Kasumi-1 (cell line): ENCODE measurements at places on chromosomes 5 and 9.

GRCh38 chr9:77802515-77803293, 154.6 kb upstream of the GNA14 start:
- no peak for DNase-seq

- peak; percentile 91 for DNase-seq
Observed at GRCh38 chr5:180803181-180804128, 849 bp upstream of the MGAT1 start.

- no peak for DNase-seq
Observed at GRCh38 chr5:81288021-81288433, 13.4 kb upstream of the ZCCHC9 start.

GRCh38 chr5:147746986-147747385, 35.5 kb downstream of the JAKMIP2 start:
- no peak for DNase-seq

DNA sequence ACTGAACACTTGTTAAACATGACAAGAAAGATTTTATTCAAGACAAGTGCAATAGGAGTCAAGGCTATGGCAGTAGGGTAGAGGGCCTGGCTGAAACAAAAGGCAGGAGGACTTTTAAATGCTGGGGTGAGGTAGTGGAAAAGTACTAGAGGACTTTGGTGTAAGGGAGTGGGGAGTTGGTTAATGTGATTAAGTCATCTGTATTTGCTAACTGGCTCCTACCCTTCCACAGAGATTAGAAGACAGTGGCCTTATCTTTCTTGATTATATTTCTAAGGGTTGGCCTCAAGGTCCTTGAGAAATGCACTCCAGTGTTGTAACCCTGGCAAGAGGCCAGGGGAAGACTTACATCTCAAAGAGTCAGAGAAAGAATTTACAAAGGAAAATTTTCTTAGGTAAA, 160.2 kb upstream of the FTMT start:
- no peak for DNase-seq

DNA sequence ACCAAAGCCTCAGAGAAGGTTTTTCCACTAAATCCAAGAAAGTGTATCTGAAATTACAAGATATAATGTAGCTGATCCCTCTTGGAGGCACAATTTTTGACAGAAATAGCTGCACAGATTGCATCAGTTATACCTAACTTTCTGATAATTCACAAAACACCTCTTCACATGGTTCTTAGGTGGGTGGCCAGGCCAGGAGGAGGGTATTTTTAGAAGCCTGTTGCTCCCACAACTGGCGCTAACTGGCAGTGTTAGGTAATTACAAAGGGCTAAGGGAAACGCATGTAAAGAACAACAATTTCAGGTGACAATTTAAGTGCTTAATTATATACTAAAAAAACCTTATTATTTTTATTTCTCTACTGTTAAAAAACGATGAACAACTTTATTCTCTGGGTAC, 247.9 kb downstream of the BNC2 start:
- DNase-seq = no peak

GRCh38 chr9:116434314-116434713, 252.8 kb upstream of the TRIM32 start:
- no peak for DNase-seq

DNA sequence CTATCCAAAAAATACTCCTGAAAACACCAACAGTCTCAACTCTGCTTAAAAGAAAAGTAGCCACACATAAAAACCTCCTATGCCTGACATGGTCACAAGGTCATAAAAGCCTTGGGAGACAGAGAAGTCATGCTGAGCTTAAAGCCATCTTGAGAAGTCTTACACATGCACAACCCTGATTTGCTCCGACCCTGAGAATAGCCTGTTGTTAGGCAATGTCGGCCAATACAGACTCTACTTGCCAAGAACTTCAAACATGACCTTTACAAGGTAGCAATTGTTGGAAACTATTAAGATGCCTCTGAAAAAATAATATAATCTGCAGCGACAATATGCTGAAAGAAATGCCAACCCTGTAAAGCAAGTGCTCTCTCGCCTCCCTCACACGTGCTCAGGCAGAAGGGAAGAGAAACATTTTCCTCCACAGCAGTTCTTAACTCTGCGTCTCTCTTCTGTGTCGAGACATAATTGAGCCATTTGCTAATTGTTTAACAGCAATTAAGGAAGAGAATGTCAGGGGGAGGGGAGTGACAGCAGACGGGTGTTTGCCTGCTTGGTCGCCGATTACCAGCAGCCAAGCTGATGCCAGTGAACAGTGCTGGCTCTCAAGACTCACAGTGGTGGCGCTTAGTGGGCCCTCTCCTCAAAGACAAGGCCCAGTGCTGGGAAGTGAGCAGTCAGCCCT, 393.6 kb downstream of the SPOCK1 start:
- no peak for DNase-seq

DNA sequence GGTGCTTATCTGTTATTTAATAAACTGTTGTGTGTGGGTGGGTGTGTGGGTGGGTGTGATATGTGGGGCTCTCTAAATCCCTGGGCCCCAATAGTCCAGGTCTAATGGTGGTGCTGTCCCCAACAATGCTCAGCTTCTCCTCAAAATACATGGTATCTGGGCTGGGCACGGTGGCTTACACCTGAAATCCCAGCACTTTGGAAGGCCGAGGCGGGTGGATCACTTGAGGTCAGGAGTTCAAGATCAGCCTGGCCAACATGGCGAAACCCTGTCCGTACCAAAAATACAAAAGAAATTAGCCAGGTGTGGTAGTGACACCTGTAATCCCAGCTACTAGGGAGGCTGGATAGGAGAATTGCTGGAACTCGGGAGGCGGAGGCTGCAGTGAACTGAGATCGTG, 4.5 kb upstream of the ORM1 start:
- no peak for DNase-seq

- DNase-seq = peak; percentile 38
Observed at GRCh38 chr5:180790020-180790419, 12.6 kb downstream of the MGAT1 start.

- peak; percentile 49 for DNase-seq
Observed at GRCh38 chr5:102545175-102545574, 46.4 kb upstream of the SLCO6A1 start.

DNA sequence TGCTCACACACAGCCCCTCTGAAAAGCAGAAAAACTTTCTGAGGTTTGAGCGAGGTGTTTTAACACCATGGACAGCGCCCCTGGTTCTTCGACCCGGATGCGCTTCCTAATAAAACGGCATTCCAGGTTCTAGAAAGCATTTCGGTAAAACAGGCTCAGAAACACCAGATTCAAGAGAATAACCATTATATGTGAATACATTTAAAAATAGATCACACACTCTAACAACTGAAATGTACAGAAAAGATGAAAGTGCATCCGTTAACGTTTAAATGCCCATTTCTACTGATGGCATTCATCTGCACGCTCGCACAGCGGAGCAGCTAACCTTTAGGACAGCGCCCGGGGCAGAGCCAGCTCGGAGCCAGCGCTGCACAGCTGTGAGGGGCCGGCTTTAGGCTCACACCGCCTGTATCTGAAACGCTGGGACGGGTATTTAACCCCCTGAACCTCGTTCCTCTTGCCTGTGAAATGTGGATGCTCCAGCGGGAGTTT, 26.3 kb upstream of the TENT4A start:
- peak; percentile 34 for DNase-seq

GRCh38 chr5:445591-445990, 2.6 kb downstream of the EXOC3 start:
- DNase-seq = no peak

GRCh38 chr5:172414531-172415361, 39.6 kb downstream of the SH3PXD2B start:
- DNase-seq = no peak

- no peak for DNase-seq
Observed at GRCh38 chr5:177432143-177432838, 5.8 kb downstream of the GRK6 start.

- DNase-seq = no peak
Observed at GRCh38 chr9:20569525-20569924, 52.8 kb downstream of the MLLT3 start.

- no peak for DNase-seq
Observed at GRCh38 chr9:8389531-8389930, 590.0 kb upstream of the DMAC1 start.

DNA sequence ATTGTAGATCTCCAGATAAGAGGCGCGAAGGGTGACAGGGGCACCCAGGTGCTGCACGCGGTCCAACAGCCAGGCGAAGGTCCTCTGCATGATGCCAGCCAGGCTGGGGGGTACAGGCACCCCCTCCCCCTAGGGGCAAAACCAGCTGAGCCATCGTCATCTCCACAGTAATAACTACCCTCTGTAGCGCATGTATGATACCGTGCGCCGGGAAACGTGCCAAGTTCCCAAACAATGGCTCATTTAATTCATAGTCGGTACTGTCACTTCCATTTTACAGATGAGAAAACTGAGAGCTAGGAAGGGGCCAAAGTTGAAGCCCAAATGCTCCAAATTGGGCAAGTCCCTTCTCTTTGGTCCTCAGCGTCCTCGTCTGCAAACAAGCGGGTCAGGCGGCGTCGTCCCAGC, 1.5 kb downstream of the KIF12 start:
- DNase-seq = no peak

DNA sequence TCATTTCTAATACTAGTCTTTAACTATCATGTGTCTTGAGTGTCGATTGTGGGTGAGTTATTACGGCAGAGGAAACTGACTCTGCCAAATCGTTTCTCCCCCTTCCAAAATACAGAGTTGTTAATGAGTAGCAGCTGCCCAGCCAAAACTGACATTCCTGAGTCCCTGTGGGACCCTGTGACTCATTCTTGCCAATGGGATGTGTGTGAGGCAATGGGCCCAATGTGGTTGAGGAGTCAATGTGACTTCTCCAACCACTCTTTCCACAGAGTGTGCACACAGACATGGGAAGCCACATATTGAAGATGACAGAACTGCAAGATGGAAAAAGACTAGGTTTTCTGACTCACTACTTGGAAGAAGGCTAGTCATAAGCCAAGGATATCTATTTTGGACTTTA, 434.7 kb downstream of the DTWD2 start:
- no peak for DNase-seq

GRCh38 chr9:112819635-112820496, 69.3 kb downstream of the SNX30 start:
- peak; percentile 49 for DNase-seq

GRCh38 chr5:143215690-143216089, 187.8 kb downstream of the NR3C1 start:
- DNase-seq = peak; percentile 36

GRCh38 chr5:76221311-76221710, 138.1 kb downstream of the SV2C start:
- no peak for DNase-seq

DNA sequence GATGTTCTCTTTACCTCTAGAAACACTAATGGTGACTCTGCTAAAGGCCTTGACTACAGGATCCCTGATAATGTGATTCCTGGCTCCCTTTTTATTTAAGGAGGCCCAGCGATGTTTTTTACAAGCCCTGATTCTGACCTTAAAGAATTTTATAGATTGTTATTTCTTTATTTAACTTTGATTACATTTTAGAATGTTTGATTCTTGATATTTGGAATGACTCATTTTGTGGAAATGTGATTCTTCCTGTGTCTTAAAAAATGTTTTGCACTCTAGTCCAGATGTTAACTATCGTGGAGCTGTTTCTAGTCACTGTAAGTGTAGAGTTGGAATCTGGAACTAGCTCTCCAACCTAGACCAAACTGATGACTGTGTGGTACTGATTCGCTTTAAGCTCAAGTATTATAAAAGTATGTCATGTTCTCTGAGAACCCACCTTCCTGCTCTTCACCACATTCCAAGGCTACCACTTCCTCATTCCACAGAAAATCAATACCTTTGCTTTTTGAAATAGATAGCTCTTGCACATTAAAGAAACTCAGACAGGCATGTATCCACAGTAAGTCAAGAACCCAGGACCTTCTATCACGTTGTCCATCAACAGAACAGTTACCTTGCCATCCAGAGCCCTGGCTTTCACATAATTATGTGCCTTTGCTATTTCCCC, 65.2 kb downstream of the JMY start:
- no peak for DNase-seq

DNA sequence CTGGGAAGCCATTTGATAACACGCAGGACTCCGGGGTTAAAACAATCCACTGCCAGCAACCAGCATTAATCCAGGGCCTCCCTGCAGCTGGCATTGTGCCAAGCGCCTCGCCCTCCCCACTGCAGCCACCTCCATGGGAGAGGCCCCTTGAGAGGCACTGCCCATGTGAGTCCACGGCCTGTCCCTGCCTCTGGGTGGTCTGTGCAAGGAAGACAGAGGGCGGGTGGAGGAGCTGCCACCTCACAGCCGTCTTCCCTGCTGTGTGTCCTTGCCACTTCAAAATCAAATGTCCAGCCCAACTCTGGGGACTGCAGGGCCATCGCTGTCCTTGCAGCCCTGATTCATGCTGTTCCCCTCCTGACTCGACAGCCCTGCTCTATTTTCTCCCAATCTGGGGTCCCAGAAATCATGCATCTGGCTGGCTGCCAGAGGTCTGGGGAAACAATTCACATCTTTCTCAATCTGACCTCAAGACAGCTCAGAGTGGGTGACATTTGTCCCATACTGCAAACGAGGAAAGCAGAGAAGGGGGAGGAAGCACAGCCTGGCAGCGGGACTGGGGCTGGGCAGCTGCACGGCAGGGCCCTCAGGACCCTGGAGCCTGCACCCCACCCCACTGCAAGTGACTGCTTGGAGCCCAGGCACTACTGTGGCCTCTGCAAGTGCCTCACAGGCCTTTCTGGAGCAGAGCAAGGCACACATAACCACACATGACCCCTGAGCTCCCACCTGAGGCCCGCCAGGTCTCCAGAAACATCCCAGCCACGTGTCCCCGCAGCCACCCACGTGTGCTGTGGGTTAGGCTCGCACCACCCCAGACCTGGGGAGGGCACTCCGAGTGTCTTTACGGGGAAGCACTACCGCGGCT, 15.7 kb downstream of the BRD3OS start:
- no peak for DNase-seq

GRCh38 chr5:173771121-173771724, 116.9 kb upstream of the CPEB4 start:
- no peak for DNase-seq

DNA sequence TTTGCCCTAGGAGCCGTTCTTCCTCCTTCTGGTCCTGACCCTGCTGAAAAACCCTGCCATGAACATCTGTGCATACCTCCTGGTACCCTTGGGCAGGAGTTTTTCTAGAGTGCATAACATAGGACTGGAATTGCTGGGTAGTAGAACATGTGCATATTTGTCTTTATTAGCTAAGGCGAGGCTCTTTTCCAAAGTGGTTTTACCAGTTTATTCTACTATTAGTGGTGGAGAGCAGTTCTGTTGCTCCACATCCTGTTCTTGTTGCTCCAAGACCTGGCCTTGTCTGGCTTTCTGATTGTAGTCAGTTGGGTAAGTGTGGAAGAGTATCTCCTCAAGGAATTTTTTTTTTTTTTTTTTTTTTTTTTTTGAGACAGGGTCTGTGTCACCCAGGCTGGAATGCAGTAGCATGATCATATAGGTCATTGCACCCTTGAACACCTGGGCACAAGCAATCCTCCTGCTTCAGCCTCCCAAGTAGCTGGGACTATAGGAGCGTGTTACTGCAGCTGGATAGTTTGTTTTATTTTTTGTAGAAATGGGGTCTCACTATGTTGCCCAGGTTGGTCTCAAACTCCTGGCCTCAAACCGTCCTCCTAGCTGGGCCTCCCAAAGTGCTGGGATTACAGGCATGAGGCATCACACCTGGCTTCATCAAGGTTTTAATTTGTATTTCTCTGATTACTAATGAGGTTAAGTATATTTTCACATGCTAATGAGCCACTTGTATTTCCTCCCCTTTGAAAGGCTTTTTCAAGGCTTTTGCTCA, 85.2 kb downstream of the SPRY4 start:
- DNase-seq = no peak
